CD4-positive, alpha-beta T cell treated with Interleukin-12 subunit alpha and Interleukin-12 subunit beta, for 1 hour (primary cell): ENCODE measurements at places on chromosomes 1 and 21.

DNA sequence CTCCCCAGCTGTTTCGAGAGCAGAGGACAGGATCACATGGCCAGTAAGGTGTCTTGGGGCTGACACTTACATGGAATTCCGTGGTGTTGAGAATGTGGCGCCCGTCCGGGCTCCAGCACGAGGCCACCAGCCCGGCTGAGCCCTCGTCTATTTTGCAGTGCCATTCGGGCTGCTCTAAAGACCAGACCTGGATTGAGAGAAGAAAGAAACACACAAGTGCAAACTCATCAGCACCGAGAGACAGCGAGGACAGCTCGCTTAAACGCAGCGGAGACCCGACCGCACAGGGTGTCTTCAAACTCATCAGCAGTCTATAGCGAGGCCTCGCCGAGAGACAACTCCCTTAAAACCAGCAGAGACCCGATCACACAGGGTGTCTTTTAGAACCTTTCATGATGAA lies 3.3 kb downstream of the WRAP73 start:
- no peak for DNase-seq

GRCh38 chr1:181803421-181803820 lies 258.1 kb downstream of the ZNF648 start:
- DNase-seq: no peak

GRCh38 chr1:211621447-211622198 lies 42.7 kb upstream of the SLC30A1 start:
- no peak for DNase-seq

DNA sequence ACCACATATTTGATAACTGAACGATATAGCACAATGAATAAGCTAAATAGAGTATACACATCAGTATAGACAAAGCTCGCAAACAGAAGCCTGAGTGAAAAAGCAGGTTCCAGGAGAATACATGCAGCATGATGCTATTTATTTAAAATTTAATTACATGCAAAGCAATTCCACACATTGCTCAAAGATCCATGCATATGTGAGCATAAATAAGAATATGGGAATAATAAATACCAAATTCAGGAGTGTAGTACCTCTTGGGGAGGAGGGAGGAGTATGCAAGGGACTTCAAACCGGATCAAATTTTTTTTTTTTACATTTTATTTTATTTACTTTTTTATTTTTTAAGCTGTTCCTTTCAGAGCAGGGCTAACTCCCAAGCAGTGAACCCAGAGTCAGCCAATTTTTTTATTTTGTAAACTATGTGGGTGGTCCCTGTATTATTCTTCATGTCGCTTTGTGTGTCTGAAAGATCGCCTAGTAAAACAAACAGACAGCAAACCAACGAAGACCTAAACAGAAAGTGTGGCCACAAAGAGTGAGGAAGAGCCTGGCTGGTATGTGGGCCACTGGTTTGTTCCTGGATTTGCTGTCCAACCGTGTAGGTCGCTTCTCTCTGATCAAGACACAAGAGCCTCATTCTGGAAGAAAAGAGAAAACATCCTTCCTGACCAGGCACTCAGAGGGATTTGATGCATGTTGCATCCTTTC lies 4.2 kb upstream of the SHISAL2A start:
- DNase-seq: no peak

DNA sequence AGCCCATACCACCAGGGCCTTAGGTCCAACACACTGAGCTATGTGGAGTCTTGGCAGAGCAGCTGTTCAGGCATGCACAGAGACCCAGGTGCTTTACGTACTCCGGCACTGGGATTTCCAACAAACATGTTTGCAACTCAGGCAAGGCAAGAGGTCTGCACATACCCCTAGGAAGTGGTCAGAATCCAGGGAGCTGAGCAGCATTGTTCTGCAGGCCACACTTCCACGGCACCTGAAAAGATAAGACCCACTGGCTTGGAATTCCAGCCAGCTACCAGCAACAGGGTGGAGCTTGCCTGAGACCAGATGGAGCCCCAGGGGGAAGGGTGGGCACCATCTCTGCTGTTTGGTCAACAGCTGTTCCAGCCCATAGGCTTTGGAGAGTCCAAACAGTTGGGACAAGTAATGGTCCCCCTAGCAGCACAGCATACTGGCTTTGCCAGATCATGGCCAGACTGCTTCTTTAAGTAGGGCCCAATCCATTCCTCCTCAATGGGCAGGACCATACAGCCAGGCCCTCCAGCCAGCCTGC lies 51.7 kb upstream of the LRRC8B start:
- no peak for DNase-seq

DNA sequence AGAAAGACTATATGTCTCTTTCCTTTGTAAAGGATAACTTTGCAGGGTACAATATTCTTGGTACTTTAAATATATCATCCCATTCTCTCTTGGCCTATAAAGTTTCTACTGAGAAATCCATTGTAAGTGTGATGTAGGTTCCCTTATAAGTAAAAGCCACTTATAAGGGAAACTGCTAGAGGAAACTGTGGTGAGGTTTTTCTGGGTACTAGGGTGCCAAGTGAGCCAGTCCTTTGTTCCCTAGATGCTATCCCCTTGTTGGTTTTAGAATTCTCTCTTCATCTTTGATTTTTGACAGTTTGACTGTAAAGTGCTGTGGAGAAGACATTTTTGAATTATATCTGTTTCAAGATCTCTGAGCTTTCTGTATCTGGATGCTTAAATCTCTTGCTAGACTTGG lies 108.9 kb upstream of the NEK7 start:
- no peak for DNase-seq

- no peak for DNase-seq
Observed at GRCh38 chr1:93845538-93846205, 33.3 kb downstream of the DNTTIP2 start.

DNA sequence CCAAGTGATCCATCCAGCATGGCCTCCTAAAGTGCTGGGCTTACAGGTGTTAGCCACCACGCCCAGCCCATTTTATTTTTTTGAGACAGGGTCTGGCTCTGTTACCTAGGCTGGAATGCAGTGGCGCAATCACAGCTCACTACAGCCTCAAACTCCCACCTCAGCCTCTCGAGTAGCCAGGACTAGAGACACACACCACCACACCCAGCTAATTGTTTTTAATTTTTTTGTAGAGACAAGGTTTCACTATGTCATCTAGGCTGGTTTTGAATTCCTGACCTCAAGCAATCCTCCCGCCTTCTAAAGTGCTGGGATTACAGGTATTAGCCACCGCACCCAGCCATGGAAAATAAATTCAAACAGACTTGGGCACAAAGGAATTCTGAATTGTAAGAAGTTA lies 31.9 kb downstream of the PUM1 start:
- no peak for DNase-seq

DNA sequence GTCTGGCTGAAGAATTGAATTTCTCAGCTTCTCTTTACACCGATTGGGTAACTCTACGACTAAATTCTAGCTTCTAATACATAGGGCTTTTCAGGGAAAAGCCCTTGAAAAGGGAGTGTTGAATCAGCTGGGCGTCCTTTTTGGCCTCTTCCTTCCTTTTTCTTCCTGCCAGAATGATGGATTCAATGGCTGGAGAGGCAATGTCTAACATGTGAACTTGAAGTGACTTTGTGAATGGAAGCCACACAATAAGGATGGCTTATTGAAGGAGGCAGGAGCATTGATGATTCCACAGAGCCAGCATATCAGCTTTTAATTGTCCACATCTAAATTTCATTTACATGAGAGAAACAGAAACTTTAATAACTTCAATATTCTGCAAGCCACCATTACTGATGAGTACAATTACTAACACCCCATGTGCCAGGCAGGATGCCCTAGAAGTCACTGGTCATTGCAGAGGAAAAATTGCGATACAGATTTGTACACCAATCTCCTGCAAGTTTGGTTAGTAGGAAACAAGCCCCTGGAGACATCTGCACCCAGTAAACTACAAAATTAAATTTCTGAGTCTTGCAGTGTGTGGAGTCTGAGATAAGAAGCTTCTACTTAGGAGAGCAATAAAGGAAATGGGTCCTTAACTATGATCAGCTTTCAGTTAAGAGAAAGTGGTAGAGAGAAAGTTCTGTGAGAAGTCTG lies 56.1 kb downstream of the STYXL2 start:
- DNase-seq: no peak

- no peak for DNase-seq
Observed at GRCh38 chr21:35226328-35226727, 177.2 kb upstream of the RUNX1 start.

GRCh38 chr1:172745014-172745413 lies 86.1 kb downstream of the FASLG start:
- peak; percentile 70 for DNase-seq

DNA sequence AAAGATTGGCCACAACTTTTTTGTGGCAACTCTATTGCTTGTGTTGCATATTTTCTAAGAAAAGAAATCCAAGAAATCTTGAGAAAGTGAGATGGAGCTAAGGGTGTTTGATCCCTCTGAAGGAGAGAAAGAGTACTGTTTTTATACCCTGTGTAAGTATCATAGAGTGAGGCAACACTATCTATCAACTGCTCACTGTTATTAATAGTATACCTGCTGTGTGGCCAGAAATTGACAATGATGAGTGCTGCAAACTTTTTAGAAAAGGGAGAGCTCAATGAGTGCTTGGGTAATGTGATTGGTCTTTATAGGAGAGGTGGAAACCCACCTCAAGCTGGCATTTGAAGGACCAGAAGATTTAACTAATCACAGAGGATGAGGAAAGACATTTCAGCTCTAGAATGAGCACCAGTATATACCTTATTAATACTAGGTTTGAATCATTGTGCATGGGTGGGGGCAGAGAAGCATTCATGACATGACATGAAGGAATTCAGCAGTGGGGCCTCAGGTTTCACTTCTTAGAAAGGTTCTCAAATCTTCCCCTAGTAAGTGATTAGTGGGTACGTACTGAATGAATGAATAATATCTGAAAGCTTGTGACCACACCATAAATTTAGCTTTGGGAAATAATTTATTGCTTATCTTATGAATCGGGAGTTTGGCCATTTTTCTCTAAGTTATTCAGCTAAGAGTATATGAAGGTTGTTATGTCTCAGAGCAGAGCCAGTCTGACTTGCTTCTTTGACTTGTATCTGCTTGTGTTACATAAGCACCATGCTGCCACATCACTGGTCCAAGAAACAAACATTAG lies 169.2 kb upstream of the SGIP1 start:
- no peak for DNase-seq

DNA sequence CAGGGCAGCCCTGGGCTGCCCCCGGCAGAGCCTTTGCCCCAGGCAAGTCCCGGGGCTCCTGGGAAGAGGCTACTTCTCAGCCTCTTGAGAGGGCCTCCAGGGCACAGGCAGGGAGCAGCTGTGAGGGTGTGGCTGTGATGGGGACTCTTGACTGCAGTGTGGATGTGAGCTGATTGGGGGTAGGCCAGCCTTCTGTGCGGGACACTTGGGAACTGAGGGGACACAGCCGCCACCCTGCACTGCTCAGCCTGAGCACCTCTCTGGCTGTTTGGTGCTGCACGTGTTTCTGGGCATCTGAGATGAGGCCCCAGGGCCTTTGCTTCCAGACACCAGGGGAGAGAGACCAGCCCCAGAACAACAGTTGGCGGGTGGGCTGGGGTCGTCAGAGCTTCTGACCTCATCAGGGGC lies 62.1 kb downstream of the SKI start:
- DNase-seq: no peak

DNA sequence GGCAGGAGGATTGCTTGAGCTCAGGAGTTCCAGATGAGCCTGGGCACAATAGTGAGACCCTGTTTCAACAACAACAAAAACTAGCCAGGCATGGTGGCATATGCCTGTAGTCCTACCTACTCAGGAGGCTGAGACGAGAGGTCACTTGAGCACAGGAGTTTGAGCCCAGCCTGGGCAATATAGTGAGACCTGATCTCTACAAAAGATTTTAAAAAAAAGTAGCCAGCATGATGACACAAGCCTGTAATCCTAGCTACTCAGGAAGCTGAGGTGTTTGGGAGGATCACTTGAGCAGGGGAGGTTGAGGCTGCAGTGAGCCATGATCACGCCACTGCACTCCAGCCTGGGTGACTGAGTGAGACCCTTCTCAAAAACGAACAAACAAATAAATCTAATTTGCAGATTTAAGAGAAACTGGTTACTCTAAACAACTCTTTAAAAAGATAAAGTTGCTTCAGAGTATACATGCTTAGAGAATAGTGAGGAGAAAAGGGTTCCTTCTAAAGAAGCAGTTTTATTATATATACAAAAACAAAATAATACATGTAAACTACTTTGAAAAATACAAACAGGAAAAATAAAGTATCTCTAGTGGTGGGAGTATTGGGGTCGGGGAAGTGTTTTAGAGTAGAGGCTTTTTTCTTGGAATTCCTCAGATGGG lies 88.4 kb downstream of the ADCY10 start:
- no peak for DNase-seq

- no peak for DNase-seq
Observed at GRCh38 chr1:221816899-221817298, 75.0 kb upstream of the DUSP10 start.

DNA sequence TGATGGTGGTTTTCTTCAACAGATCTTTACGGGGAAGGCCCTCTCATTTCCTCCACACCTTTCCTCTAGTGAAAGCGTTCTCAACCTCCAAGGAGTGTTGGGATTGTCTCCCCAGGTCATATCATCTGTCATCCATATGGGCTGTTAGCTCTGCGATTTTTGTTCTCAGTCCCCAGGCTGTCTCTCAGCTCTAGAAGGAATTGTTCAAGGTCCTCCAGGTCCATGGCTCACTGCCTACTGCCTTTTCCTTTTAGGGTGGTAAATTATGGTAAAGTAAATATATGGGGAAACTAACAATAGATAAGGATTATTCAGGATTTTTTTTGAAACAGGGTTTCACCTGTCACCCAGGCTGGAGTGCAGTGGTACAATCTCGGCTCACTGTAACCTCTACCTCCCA lies 37.6 kb downstream of the ELF3 start:
- no peak for DNase-seq

DNA sequence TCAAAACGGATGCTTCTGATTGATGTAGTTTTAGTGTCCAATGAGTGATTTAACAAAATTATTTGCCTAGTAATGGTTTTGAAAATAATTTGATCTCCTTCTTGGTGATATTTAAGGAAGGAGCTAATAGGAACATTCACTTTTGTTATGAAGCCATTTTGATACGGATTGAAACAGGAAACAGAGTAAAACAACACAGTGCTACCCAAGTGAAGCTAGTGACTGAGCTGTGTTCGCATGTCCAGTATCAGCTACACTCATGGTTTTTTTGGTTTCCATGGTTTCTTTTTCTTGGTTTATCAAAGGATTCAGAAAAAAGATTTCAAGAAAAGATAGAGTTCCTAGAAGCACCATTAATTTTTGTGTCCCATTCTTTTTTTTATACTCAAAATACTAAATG lies 40.1 kb upstream of the PLEKHO1 start:
- DNase-seq: peak; percentile 60

- no peak for DNase-seq
Observed at GRCh38 chr1:3333903-3334302, 120.6 kb upstream of the ARHGEF16 start.

DNA sequence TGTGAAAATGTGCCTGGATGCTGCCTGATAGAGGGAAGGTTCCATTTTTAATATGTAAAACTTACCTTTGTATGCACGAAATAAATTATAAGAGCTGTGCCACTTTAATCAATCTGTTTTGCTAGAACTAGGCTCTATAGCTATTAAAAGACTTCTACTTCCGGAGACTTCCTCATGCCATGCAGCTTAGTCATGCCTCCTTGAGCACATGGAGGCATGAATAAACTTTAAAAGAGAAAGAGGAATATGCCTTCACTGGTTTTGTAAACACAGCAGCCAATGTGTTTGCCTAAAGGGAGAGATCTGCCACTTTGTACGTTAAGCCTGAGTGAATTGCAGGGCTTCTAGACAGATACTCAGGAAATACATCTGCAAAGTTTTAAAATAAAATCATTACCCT lies 604.6 kb downstream of the LRRIQ3 start:
- no peak for DNase-seq
